ENCODE measurements at places on chromosomes 12 and 14.

- DNase-seq, result peak; percentile 53
Observed at GRCh38 chr12:56629459-56630179, 507 bp downstream of the BAZ2A start.

- DNase-seq, result no peak
Observed at GRCh38 chr14:30607156-30607780, 14.9 kb upstream of the SCFD1 start.

GRCh38 chr12:87679251-87679650, 349.9 kb downstream of the C12orf50 start:
- DNase-seq, result no peak

- no peak for DNase-seq
Observed at GRCh38 chr14:69481815-69482568, 2.5 kb upstream of the PLEKHD1 start.

DNA sequence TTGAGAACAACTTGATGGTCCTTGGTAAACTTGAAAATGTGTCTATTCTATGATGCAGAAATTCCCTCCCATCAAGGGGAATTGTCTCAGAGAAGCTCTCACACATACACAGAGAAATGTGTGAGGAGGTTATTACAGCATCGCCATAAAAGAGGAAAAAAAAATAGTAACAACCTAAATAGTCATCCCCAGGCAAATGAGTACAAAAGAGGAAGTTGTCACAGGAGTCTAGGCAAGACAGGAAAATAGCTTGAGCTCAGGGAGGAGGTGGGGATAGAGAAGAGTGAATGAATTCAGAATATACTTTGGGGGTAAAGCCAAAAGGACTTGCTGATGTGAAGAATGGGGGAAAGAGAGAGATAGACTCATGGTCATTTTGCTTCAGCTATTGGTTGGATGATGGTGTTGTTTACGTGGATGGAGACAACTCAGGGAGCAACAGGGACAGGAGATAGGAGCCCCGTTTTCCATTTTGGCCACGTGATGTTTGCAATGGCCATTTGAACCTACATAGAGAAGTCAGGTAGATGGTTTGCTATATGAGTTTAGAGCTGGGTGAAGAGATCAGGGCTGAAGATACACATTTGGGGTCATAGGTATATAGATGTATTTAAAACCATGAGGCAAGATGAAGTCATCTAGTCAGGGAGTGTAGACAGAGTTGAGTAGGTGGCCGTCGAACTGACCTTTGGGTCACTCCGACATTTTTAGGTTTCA, 20.3 kb downstream of the LRRC74A start:
- DNase-seq, result no peak

GRCh38 chr12:124636138-124636978, 68.9 kb upstream of the NCOR2 start:
- no peak for DNase-seq

DNA sequence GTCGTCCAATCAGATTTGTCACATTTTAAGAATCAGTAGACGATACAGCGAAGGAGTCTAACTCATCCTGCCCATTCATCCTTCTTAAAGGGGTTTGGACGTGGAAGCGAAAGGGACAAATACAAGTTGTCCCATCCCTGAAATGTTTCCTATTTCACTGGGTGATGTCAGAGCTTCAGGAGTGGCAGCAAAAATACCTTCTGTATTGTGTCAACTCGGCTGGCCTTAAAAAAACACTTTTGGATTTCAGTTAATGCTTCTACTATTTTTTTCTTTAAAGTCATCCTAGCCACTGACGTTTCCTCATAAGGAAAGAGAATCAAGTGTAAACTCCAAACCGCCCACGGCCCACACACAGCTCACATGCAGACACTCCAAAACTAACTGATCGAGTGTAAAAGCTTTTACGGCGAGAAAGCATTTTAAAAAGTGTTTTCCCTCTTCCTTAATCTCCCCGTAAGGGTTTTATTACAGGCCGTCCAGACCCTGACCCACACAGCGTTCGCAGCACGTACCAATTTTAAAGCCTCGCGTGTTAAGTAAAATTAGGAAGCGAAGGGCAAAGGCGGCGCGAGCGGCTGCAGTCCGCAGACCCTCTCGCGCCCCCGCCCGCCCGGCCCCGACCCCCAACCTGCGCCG, 593 bp downstream of the CFL2 start:
- DNase-seq, result peak; percentile 17

DNA sequence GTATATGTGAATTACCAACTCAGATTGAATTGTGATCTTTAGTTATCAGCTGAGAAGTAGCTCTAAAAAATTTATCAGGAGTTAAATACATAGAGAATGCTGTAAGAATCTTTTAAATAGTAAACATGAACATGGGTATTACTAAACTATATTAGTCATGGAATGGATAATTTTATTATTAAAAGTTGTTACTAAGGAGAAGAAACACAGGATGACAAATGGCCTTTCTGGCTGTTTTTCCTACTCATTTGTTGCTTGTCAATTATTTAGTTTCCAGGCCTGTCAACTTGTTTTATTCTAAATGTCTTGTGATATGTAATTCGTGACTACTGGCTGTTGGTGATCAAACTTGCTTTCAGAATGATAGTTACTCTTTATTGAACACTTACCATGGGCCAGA, 58.7 kb downstream of the KTN1 start:
- no peak for DNase-seq

DNA sequence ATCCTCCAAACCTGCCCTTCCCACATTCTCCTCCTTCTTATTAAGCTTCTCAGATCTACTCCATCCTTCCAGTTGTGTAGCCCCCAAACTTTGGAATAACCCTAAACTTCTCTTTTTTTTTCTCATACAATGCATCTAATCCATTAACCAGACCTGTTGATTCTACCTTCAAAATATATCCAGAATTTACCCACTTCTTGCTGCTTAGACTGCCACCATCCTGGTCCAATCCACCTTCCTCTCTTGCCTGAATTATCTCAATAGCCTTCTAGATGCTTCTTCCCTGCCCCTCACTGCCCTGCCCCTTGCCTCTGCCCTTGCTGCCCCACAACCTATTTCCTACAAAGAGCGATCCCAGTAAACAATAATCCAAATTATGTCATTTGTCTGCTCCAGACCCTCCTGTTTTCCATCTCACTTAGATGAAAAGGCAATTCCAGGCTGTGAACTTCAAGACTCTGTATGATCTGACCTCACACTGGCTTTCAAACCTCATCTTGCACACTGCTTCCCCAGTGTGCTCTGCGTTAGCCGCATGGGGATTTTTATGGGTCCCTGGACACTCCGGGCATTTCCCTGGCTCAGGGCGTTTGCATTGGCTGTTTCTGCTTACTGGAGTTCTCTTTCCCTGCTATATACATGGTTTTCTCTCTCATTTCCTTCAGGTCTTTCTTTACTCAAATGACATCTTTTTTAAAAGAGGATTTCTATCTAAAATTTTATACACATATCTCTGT, 42.6 kb upstream of the HIF1A start:
- DNase-seq, result no peak

GRCh38 chr12:47281667-47282171, 202.0 kb upstream of the AMIGO2 start:
- DNase-seq, result no peak

GRCh38 chr12:27975222-27976136, 2.9 kb upstream of the PTHLH start:
- DNase-seq, result no peak

GRCh38 chr12:67151886-67152285, 117.3 kb upstream of the CAND1 start:
- no peak for DNase-seq

GRCh38 chr12:104686196-104686595, 229.4 kb downstream of the CHST11 start:
- DNase-seq, result no peak

DNA sequence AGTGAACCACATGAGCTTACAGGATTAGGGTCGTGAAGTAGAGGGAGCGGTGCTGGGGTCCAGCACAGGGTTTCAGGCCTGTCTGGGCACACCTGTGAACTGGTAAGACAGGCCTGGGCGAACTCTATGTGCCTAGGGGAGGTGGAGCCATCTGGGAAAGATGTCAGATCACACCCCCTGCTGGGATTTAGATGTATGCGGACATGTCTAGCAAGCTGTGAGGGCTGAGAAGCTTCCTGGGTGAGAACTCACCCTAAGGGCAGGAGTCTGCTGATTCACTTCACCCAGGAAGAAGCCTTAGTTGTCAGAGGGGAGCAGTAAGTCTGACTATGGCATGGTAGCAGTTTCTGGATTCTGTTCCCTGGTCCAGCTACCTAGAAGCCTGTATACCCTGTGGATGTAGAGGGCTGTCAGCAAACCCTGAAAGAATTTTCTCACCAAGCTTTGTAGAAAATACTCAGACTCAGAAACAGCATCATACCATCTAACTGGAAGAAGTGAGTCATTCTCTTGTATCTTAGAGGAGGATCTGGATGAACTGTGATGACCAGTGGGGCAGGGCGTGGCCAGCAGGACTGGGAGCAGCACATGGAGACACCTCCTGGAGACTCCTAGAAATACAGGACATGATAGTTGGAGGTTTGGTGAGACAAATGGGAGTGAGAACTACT, 11.2 kb upstream of the PYGL start:
- no peak for DNase-seq

Measured in stimulated activated CD4-positive, alpha-beta T cell treated with anti-CD3 and anti-CD28 coated beads, Interleukin-1b, Interleukin-23, amount 100 ng/mL, for 1 hour (primary cell).